AG09309 (cell line): ENCODE measurements at places on chromosomes 4 and X.

- DNase-seq = peak; percentile 16
Observed at GRCh38 chrX:119067023-119067739, 5.6 kb upstream of the CT47C1 start.

DNA sequence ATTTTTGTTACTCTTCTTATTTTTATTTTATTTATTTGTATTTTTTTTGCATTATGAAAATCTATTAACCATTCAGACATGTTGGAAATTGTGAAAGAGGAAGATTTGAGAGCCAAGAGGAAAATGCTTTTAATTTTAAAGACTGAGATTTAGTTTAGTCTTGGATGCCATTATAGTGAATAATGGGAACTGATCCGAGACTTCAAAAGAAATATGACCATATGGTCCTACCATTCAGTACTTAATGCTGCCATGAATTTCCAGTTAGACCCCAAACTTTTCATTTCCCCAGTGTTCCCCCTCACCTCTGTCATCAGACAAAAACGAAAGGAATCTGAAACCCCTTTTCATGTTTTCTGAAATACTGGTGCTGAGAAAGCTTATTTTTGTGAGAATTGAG, 95.5 kb downstream of the TENM3 start:
- no peak for DNase-seq

DNA sequence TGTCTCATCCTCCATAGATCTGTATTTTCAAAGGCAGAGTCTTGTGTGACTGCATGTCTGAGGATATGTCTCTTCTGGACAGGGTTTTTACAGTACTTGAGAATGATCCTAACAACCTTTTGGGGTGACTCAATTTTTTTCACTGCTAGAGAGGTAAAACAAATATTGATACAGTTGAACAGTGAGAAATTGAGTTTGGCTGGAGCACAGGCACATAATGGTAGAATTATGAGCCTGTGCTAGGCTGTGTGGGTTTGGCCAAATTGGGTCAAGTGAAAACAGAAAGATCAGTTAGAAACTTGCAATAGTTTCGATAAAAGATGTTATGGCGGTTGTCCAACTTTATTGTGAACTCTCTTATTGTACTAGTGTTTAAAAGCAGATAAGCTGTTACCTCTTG, 23.3 kb upstream of the EOLA2 start:
- no peak for DNase-seq

GRCh38 chr4:958314-958665, 15.1 kb downstream of the DGKQ start:
- DNase-seq = no peak

DNA sequence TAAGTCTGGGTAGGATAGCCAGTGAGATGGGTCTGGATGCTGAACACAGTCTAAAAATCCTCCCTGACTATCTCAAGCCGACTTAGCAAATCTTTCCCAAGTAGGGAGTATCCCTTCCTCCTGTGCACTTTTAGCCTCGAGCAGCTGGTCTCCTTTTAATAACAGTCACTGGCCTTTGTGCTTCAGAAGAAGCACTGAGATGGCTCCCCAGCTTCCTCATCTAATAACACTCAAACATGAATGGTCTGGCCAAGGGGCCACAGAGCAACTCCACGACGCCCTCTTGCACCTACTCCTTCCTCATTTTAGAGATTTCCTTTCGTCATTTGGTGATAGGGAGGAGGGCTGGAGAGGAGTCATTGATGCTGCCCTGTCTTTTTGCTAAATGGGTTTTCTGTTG, 78.8 kb upstream of the TMEM150C start:
- DNase-seq = no peak

GRCh38 chrX:30301963-30302362, 7.2 kb downstream of the NR0B1 start:
- no peak for DNase-seq

- DNase-seq = no peak
Observed at GRCh38 chr4:8395504-8396296, 44.8 kb downstream of the ACOX3 start.

GRCh38 chr4:133801883-133802282, 399.7 kb downstream of the PABPC4L start:
- no peak for DNase-seq

DNA sequence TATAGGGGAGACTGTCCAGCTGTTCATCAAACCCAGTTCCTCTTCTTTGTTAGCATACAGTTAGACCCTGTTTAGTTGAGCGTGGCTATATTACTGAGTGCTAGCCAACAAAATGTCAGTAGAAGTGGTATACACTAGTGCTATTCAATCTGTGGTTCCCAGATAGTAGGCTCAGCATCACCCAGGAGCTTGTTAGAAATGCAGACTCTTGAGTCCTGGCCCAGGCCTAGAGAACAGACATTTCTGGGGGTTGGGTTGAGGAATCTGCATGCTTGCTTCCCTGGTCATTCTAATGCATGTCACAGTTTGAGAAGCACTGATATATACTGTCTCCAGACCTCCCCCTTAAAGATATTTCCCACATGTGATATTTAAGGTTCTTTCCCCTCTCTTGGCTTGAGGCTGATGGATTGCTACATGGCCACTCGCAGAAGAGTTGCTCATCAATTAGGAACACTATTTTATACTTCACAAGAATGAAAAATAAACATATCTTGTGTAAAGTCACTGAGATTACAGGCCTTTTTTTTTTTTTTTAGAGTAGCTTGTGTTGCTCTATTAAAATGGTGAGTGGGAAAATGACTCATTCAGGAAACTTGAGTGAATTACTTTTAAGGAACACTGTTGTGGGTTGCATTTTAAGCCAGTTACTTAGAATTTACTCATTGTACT, 289.0 kb downstream of the STIM2 start:
- DNase-seq = peak; percentile 79

- no peak for DNase-seq
Observed at GRCh38 chr4:139768896-139769295, 103.3 kb downstream of the MGST2 start.

- no peak for DNase-seq
Observed at GRCh38 chr4:16226816-16227461, 668 bp upstream of the TAPT1 start.

GRCh38 chrX:111695297-111695880, 14.4 kb downstream of the ALG13 start:
- no peak for DNase-seq
